ENCODE measurements at places on chromosomes 6 and 20. TPM values are rescaled to one million over a fixed set of nuclear protein-coding genes. Genes with fewer than 3 reads are reported as not detected.

DNA sequence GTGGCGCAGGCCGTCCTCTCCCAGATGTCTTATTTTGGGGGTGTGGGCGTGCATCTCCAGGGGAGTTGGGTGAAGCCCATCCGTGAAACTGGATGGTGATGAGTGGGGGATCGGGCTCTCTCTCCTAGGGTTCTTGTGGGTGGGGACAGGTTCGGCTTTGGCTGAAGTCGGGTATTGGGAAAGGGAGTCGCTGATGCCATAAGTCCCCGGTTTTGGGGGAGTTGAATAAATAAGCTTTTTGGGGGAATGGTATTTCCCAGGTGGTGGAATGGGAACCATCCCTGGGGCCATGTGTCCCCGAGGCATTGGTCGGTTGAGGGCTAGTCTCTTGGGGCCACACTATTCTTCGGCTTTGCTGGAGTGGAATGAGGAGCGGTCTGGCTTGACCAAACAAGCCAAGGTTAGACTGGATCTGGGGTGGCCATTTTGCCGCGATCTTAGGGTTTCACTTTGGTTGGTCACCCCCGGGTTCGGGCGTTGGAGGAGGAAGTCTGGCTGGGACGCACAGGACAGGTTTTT lies 481 bp downstream of the ZNF133 start:
- DNase-seq = peak; percentile 21

DNA sequence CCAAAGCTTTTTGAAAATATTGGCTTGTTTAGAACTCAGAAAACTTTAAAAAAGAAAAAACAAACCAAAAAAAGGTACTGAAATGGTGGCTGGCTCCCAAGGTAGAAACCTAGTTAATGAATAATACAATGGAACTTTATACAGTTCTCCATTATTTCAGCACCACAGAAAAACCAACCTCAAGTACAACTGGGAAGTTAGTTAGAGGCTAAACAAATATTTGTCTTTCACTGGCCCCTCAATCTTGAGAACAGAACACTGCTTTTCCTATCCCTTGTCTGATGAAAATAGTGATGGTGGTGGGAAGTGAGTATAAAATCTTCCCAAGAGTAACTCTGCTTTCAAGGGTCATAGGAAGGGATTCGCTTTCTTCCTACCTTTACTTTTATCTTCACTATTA lies 126.5 kb downstream of the REV3L start:
- no peak for DNase-seq

GRCh38 chr6:100620085-100620840 lies 155.5 kb upstream of the SIM1 start:
- peak; percentile 23 for DNase-seq

GRCh38 chr6:132952986-132953385 lies 138.6 kb downstream of the RPS12 start:
- DNase-seq = no peak

The ANKEF1 gene
- total RNA-seq = 6.6 TPM

The HLA-DQB2 gene
- total RNA-seq = not detected

DNA sequence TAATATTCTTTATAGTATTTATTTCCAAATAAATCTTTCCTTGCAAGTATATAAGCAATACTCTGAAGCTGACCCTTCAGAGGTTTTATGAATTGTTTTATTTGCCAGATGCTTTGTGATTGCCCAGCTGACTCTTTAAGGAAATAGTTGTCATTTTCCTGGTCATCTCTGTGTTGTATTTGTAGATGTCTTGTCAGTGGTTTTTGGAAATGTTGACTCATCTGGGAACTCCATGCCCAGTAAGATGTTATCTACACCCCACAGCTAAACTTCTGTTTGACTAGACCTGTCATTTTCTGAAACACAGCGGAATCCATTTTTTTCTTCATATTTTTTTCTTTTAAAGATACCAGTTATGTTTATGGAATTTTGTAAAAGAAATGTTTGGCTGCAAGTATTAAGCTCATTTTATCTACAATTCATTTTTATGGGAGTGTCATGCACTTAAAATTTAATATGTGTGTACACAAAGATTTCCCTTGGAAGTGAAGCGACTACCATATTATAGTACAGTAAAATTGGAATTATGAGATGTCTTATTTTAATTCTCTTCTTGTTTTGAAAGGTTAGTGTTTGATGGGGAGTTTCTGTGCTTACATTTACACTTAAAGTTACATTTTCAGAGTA lies 491.0 kb downstream of the NKAIN2 start:
- DNase-seq = no peak

DNA sequence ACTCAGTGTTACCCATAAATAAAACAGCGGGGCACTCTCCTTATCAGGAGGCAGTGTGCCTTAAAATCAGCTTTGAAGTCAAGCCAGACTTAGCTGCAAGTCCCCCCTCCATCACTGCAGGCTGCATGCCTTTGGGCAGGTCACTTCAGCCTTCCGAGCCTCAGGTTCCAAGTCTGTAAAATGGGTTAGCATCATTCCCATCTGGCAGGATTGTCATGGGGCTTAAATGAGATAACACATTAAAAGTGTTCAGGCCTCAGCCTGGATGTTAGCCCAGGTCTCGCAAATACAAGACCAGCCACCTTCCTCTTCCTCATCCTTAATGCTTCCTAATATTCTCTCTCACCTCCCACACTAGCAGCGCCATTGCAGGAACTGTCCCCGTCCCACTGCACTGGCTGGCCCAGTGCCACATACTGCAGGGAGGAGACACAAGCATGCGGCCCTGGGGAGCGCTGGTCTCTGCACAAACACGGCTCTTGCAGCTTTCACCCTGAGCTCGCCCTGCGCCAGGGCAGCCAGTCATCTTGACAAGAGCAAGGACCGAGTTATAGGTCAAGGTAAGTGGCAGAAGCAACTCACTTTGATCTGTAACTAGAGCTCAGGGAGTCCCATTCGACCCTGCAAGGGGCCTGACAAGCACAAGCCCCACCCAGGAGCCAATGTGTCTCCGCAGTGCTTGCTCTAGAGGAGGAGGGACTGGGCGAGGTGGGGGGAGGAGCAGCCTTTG lies 564.6 kb upstream of the AGPAT4 start:
- DNase-seq = no peak

- DNase-seq = no peak
These were observed 162.8 kb downstream of the SYNE1 start for GRCh38 chr6:152474354-152474753.

DNA sequence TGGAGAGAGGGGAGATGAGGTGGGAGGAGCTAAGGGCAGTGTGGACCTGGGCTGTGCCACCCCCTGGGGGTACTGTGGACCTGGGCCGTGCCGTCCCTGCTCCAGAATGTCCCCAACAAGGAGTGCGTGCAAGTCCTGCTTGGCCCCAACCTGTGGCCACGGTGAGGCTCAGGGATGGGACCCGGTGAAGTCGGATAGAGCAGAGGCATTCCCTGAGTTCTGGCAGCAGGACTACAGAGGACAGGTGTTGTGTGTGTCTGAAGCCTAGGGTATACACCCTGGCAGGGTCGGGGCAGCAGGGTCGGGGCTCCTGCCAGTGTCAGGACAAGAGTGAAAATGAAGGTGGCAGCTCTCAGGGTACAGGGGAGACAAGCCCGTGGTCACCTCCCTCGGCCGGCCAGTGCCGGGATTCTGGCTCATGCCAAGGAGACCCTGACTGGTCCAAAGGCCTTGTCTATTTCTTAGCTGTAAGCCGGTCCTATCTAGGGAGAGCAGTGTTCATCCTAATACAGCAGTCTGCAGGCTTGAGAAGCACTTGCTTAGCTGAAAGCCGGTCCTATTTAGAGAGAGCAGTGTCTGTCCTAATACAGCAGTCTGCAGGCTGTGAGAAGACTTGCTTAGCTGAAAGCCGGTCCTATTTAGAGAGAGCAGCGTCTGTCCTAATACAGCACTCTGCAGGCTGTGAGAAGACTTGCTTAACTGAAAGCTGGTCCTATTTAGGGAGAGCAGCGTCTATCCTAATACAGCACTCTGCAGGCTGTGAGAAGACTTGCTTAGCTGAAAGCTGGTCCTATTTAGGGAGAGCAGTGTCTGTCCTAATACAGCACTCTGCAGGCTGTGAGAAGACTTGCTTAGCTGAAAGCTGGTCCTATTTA lies 95.9 kb downstream of the SMOC2 start:
- no peak for DNase-seq

- no peak for DNase-seq
These were observed 80.4 kb downstream of the GCLC start for GRCh38 chr6:53464483-53464882.

- peak; percentile 95 for DNase-seq
These were observed 49.7 kb downstream of the BCAS4 start for GRCh38 chr20:50844430-50845100.

The PAX1 gene
- total RNA-seq = 0.12 TPM

GRCh38 chr20:48332555-48332954 lies 495.2 kb downstream of the PREX1 start:
- no peak for DNase-seq

- DNase-seq = no peak
These were observed at the start of gene C6orf15 for GRCh38 chr6:31112478-31112877. C6orf15 (minus strand) TSS chr6:31112575; CDS start chr6:31112555, 20 bp downstream.

DNA sequence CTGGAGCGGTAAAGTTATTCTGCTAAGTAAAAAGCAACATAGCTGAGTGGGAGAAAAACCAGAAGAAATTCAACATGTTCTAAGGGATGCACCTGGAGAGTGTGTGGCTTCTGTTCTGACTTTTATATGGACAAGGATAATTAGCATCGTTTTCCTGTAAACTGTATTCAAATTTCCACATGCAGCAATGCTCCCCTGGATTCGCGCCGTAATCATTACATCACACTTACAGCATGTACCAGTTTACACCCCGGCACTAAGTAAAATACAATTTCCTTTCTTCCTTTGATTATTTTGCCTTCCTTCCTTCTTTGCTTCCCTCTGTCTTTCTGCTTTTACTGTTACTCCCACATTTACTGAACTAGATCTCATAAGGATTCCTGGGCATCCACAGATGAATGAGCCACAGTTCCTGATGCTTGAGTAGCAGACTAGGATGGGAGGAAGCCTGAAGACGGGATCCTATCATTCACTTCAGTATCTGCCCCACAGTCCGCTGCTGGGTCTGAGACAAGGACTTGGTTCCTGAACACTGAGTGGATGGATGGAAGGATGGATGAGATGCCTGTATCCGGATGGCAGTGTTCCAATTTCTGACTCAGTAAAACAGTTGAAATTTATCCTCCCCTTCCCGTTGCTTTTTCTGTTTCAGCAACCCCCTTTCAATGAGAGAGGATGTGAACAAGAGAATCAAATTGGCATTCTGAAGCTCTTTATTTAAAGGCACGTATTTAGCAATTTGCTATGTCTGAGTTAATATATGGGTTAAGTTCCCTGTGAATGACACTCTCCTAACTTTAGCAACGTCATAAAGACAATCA lies 174.6 kb downstream of the GJA10 start:
- DNase-seq = peak; percentile 46

DNA sequence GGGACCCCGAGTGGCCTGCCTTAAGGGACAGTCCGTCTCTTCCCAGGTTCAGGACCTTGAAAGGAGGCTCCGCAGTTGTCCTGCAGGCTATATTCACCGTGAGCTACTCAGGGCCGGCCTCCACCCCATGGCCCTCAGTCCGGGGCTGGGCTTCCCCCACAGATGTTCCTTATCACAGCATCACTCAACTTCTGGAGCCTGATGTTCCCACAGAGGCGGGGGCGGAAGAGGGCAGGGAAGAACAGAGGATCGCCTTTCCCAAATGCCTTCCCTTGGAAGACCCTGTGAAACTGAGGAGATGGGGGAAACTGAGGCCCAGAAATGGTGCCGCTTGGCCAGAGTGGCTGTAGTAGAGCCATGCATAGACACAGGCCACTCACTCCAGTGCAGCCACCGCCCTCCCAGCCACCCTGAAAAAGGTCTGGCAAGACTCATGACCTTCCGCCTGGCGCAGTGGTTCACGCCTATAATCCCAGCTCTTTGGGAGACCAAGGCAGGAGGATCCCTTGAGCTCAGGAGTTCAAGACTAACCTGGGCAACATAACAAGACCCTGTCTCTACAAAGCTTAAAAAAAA lies 4.3 kb upstream of the COX4I2 start:
- DNase-seq = no peak

- no peak for DNase-seq
These were observed 19.1 kb upstream of the NNAT start for GRCh38 chr20:37501940-37502339.

DNA sequence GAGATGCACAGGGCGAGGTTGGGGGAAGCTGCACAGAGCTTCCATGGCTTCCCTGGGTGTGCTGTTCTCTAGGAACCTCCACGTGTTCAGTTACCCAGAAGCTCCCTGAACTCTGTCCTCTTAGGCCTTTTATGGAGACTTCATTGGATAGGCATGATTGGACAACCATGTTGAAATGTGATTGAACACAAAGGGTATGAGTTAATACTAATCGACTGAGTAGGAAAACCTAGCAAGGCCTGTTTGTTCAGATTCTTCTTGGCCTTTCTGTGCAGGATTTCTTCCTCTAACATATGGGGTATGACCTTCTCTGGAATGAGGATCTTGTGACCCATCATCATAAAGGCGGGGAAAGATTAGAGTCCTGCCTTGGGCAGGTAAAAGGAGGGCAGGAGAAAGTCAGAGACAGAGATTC lies 70.7 kb upstream of the SMIM29 start:
- DNase-seq = no peak

DNA sequence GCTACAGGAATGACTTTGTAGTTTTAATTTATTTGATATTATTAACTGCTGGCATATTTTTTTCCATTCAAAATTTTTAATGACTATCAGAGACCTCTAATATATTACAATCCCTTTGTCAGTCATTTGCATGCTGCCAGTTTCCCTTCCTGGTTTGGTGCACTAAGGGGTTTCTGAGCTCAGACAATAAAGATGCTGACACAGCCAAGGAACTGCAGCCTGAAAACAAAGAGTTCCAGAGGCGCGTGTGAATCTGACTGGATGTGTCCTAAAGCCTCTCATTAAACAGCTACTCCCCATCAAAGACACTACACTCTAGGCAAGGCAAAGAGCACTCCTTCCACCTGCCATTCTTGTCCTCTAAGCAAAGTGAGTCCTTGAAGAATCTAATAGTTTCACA lies 116.8 kb upstream of the DST start:
- no peak for DNase-seq

- DNase-seq = no peak
These were observed 328.4 kb upstream of the KHDRBS2 start for GRCh38 chr6:62614442-62614841.

DNA sequence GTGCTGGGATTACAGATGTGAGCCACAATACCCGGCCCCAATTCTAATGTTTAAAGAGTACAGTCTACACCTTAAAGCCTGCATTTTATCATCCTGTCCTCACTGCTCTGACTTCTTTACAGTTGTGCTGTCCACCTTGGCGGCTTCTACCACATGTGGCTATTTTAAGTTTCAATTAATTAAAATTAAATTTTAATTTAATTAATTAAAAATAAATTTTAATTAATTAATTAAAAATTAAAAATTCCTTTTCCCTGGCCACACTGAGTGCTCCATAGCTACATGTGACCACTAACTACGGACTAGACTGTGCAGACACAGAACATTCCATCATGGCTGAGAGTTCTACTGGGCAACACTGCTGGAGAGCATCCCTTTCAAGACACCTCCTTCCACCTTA lies 27.4 kb downstream of the ATP9A start:
- DNase-seq = no peak

The CFAP61 gene
- total RNA-seq = not detected

- no peak for DNase-seq
These were observed 235.4 kb downstream of the HDGFL1 start for GRCh38 chr6:22804620-22805261.

DNA sequence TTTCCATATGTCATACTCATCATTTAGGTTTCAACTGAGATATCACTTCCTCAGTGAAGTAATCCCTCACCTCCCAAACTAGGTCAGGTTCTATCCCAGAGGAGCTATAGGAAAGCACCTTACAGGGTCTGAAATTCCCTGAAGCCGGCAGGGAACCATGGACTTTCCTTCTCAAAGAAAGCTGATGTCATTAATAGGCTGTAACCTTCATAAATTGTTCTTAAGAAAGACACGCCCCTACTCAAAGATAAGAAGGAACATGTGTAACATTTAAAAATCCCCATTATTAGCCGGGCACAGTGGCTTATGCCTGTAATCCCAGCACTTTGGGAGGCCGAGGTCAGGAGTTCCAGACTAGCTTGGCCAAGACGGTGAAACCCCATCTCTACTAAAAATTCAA lies 50.0 kb upstream of the RNGTT start:
- no peak for DNase-seq
